H54 (cell line): ENCODE measurements at places on chromosomes 11 and 22.

- no peak for DNase-seq
Observed at GRCh38 chr11:27656320-27656719, 43.9 kb downstream of the BDNF start.

GRCh38 chr22:44488354-44488753 is 9.7 kb downstream of the RTL6 start:
- no peak for DNase-seq

GRCh38 chr22:43053176-43053575 is 36.0 kb downstream of the TTLL1 start:
- no peak for DNase-seq

DNA sequence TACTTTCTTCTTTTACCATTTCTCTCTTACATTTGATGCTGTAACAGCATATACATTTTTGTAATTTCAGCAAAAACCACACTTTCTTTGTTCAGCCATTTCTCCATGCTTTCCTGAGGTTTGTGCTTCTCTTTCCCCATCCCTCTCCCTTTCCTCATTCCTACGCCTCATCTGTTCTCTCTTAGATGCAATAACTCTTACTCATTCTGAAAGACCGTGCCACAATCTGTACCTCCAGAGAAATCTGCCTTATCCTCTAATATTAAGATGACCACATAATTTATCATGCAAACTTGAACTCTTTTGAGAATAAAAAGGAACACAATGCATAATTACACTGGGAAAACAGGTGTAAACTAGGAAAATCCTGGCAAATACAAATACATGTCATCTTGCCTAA is 588.9 kb downstream of the JRKL start:
- DNase-seq = no peak

GRCh38 chr11:65442842-65443331 is 20.3 kb downstream of the NEAT1 start:
- DNase-seq = no peak

DNA sequence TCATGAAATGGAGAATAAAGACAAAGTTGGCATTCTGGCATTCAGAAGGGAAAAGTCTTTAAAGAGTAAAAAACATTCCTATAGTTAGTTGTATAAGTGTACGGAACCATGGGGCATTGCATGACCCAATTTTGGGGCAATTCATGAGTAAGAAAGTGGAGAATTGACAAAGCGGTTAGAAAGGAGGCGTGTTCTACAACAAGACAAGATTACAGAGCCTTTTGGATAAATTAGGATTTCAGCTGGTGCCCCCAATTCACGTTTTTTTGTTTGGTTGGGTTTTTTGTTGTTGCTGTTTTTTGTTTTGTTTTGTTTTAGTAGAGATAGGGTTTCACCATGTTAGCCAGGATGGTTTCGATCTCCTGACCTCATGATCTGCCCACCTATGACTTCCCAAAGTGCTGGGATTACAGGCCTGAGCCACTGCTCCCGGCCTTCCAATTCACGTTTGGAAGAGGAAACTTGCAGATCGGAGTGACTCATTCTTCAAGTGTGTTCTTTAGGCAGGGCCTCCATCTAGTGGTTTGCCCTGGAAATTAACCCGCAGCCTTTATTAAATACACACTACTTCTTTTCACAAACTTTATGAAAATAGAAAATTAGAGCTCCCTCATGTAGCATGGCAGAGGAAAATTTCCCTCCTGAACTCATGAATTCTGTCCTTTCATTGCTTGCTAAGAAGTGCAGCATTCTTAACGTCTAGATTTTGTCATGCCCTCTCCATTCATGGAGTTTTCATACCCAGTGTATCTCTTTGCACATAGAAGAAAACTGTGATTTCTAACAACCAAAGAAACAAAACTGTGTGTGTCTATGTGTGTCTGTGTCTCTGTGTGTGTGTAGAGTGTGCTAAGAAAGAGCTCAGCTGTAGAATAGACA is 118.1 kb downstream of the BBOX1 start:
- DNase-seq = peak; percentile 41
